GM12891 (cell line): ENCODE measurements at places on chromosomes 5 and 9.

GRCh38 chr5:168914491-168914890, 335.3 kb upstream of the PANK3 start:
- no peak for DNase-seq

DNA sequence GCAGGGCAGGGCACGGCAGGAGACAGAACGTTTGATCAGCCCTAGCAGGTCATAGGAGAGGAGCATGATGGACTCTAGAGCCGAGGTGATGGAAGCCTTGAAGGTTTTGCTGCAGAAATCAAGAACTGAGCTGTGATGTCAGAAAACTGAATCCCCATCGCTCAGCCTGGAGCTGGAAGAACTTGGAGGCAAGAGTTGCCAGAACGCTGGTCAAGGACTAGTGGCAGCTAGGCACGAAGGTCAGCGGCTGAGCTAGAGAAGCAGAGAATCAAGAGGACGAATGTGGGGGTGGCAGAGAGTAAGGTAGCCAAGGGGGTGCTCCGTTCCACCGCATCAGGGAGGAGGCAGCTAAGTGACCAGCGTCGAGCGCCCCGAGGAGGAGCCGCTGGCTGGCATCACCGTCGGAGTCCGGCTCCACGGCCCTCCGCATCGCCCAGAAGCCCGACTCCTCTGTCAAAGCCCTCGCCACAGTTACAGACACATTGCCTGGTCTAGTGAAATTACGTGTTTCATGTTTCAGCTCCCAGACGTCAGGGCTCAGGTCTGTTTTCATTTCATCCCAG, 1.2 kb upstream of the GALNT10 start:
- DNase-seq: no peak

DNA sequence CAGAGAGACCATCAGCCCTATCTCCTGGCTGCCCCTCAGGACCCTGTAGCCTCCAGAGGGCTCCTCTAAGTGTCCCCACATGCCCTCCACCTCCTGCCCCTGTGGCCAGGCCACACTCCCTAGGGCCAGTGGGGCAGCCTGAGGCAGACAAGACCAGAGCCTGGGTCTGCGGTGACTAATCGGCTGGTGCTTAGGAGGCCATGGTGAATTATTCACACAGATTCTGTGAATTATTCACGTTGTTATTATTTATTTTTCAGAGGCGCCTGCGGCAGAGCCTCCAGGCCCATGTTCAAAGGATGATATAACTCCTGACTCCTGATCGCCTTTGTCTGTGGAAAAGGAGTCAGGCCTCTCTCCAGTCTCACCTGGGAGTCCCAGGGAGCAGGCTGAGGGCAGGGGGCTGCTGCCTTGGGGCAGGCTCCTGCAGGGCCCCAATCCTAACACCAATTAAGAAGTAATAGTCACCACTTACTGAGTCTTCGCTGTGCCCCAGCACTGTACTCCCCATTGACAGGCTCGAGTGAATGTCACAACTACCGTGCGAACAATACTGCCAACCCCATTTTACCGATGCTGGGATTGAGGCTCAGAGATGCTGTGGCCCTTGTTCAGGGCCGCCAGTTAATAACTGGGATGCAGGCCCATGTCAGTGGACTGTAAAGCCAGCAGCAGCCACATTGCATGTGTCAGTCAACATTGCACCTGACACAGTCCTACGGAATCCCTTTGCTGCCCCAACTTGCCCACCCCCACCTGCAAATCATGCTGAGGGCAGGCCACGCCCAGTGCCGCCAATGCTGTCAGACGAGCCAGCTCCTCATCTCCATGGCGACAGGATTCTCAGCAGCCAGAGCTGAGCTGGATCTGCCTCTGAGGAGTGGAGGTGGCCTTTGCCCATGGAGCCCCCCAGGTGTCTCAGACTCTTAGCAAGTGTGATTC, 94.9 kb downstream of the PCDH1 start:
- DNase-seq: no peak

DNA sequence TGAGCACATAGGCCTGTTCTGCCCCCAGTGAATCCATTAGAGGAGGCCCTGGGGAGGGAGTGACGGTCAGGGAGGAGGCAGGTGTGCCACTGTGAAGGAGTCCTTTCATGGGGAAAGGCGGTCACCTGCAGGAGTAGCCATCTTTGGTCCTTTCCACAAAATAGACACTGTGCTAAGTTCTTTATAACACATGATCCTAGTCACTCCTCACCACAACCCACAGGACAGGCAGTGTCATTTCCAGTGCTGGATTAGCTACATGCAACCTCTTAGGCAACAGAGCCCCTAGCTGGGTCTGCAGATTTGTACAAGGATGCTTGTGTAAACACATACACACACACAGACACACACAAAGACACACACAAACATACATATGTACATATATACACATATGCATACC, 18.3 kb downstream of the DOCK2 start:
- no peak for DNase-seq

DNA sequence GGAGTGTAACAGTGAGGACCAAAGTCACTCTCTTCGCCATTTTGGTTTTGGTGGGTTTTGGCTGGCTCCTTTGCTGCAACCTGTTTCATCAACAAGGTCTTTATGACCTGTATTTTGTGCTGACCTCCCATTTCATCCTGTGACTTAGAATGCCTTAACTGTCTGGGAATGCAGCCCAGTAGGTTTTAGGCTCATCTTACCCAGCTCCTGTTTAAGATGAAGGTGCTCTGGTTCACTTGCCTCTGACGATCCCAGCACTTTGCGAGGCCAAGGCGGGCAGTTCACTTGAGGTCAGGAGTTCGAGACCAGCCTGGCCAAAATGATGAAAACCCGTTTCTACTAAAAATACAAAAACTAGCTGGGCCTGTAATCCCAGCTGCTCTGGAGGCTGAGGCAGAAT, 1.8 kb upstream of the CKS2 start:
- no peak for DNase-seq

GRCh38 chr5:468401-468800, 25.4 kb downstream of the EXOC3 start:
- no peak for DNase-seq

DNA sequence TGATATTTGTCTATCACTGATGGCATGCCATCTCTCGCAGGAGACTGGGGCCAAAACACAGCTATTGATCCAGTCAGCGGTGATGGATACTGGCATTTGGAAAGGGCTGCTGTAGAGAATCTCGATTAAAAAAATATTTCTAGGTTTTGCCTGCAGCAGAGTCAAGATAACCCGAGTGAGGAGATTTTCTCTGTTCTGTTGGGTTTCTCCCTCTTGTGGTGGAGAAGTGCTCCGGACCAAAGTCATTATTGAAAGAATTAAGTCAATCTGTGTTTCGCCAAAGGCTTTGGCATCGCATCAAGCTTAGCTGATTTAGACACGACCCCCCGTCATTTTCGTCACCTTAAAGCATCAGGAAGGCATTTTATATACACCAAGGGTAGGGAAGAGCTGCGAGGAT, 97.1 kb upstream of the IRX2 start:
- DNase-seq: no peak

DNA sequence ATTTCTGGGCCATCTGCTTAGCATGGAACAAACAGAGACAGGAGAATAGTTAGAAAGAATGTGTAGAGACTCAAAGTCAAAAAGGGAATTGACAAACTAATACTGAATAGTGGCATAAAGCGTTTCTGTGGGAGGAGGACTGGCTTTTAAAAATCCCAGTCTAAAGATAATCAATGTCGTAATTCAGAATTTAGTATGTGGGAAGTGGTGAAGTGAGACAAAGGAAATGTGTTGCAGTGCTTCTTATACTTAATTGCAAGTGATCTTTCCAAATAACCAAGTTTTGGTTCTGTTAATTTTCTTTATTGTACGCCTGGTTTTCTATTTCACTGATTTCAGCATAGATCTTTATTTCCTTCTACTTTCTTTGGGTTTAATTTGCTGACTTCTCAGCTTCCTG, 133.2 kb downstream of the ENTREP1 start:
- DNase-seq: no peak

DNA sequence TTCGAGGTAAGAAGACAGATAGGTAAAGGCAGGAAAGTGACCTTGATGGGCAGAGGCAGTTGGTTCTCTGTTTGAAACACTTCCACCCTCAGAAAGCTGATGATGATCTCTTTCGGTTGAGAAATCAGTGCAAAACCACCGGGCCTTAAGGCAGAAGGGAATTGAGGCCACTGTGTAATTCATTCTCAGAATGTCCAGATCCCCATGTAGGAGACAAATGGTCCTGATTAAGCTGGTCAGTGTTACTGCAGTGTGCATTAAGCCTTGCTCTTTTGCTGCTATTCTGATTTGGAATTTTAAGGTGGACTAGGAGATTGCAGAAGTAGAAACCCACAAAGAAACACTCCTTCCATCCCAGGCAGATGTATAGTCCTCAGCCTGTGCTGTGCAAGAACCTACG, 255.2 kb downstream of the ARHGAP26 start:
- DNase-seq: no peak

GRCh38 chr5:33975852-33976251, 8.6 kb downstream of the SLC45A2 start:
- no peak for DNase-seq

GRCh38 chr5:132639706-132640130, 18.3 kb upstream of the IL13 start:
- DNase-seq: no peak

DNA sequence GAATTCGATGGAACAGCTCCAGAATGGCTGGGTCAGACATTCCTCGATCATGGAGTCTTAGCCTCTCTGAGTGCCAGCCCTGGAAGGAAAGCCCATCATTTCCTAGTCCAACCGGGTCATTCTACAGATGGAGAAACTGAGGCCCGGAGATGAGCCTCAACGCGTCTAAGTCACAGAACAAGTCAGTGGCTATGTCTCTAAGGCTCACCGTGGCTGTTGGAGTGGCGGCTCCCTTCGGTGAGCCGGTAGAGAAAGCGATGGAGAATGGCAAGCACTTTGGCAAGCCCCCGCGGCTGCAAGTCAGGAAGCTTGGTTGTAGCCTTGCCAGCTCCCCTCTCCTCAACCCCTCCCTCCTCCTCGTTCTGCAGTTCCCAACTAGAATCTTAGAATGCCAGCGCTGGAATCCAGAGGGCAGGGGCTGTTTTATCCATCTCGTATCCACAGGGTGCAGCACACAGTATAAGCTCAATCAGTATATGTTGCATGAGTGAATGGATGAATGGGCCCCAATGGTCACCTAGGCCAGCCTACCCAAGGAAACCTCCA, 438 bp upstream of the ARSI start:
- DNase-seq: no peak

- DNase-seq: no peak
Measured at GRCh38 chr5:96012399-96012798, 50.7 kb upstream of the ELL2 start.

DNA sequence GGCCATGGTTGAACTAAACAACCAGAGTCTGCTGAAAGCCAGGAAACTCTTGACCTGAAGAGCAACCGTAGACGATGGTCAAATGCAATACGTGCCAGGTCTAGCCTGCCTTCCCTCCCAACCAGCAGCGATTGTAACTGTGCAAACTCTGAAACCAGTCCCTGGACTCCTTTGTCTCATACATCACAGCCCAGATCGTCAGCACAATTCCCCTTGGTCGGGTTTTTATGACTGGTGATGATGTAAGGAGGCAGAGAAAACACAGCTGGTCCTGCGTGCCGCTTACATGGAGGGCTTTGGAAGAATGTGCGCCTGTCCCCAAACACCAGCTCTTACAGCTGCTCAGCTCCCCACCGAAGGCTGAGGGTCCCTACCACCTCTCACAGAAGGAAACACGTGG, 24.6 kb downstream of the SMIM23 start:
- no peak for DNase-seq

GRCh38 chr5:67061511-67061910, 135.1 kb downstream of the CD180 start:
- DNase-seq: no peak

DNA sequence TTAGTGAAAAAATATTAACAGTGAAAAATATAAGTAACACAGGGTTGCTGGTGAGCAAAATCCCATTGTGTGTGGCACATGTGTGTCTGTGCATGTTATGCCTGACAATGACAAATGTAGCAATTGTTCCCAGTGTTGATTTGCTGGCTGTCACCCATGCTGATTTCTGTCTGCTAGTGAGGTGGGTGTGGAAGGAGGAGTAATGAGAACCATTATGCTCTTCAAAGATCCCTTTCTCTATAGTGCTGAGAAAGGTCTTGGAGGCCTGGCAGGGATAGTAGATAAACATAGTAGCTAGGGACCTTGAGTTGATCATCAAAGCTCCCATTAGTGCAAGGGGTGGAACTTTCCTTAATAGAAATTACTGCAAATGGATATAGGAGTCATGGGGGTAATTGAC, 152.5 kb upstream of the CLINT1 start:
- DNase-seq: no peak

- no peak for DNase-seq
Measured at GRCh38 chr9:11103525-11103924, 490.7 kb upstream of the PTPRD start.

- DNase-seq: no peak
Measured at GRCh38 chr5:11385901-11386293, 518.3 kb downstream of the CTNND2 start.

- no peak for DNase-seq
Measured at GRCh38 chr9:108668938-108669335, 186.8 kb downstream of the ACTL7B start.

GRCh38 chr9:117936185-117937130, 232.3 kb downstream of the TLR4 start:
- DNase-seq: no peak

DNA sequence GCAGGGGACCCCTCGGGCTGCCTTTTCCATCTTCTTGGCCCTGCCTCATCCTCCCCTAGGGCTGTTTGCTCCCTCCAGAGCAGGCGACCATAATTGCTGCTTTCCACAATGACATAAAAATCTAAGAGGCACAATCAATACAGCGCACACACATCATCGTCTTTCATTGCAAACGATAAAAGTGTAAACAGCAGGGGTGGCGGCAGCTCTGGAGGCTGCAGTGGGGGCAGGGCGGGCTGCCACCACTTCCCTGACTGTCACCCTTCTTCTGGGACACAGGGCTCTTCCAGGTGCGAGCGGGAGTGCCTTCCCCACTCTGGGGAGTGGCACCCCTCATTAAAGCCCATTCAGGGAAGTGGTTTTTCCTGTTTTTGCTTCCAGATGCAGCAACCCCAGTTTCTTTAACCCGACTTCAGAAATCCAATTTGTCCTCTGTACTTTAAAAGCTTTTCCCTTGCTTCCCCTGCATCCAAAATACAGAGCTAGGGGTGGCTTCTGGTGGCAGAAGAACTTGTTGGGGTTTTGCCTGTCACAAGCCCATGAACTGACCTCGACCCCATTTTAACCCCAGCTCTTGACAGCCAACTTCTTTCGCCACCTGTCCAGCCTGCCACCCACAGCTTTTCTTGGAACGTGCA, 45.7 kb downstream of the TSPAN17 start:
- no peak for DNase-seq

- no peak for DNase-seq
Measured at GRCh38 chr9:91315191-91315590, 46.5 kb downstream of the AUH start.

GRCh38 chr9:3181049-3181953, 337.4 kb upstream of the PUM3 start:
- peak; percentile 24 for DNase-seq

DNA sequence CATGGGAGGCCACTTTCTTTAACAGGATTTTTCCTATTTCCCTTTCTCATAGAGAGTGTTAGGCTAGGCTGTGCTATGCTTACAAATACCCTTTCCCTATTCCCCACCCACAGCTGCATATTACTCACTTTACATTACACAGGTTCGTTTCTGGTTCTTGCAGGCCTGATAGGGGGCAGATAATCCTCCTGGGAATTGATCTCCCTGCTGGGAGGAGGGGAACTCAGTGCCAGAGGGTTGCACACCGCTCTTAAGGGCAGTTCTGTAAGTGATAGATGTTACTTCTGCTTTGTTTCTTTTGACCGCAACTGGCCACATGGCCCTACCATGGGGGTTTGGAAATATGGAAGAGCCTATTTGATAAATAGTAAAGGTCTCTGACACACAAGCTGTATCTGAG, 54.0 kb upstream of the NTRK2 start:
- DNase-seq: no peak

- DNase-seq: no peak
Measured at GRCh38 chr9:86452201-86452828, 98.1 kb upstream of the TUT7 start.
